B cell (primary cell): ENCODE measurements at places on chromosomes 7 and 10.

DNA sequence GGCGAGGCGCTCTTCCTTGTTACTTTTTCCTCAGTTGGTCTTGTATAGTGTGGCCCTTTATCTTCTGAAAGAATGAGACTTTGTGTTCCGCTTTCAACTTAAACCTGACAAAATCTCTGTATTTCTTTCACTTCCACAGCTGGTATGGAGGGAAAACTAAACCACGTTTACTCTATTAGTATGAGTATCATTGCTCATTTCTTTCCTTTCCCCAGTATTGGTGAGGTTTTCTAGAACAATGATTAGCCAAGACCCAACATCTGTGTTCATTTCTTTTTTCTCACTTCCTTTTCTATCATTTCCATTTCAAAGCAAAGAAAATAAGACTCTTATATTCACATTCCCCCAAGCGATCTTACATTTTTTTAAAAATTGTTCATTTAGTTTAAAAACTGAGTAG, 165.3 kb downstream of the PAXIP1 start:
- no peak for DNase-seq

GRCh38 chr7:44145479-44145968, 4.4 kb upstream of the MYL7 start:
- peak; percentile 62 for DNase-seq

- DNase-seq, result peak; percentile 32
Observed at GRCh38 chr7:1241603-1242255, 9.1 kb downstream of the UNCX start.

- no peak for DNase-seq
Observed at GRCh38 chr10:127119936-127120335, 76.5 kb downstream of the INSYN2A start.

DNA sequence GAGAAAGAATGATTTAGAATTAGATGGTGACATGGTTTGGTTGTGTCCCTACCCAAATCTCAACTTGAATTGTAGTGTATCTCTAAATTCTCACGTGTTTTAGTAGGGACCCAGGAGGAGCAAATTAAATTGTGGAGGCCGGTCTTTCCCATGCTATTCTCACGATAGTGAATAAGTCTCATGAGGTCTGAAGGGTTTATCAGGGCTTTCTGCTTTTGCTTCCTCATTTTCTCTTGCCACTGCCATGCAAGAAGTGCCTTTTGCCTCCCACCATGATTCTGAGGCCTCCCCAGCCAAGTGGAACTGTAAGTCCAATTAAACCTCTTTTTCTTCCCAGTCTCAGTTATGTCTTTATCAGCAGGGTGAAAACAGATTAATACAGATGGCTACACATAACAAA, 167.4 kb upstream of the SVIL start:
- DNase-seq, result no peak

- DNase-seq, result no peak
Observed at GRCh38 chr10:96501985-96502384, 11.7 kb downstream of the TLL2 start.

- DNase-seq, result no peak
Observed at GRCh38 chr10:30155401-30155800, 96.0 kb upstream of the JCAD start.

- no peak for DNase-seq
Observed at GRCh38 chr10:132511121-132512051, 26.2 kb upstream of the INPP5A start.

- DNase-seq, result no peak
Observed at GRCh38 chr7:90655566-90655965, 59.4 kb downstream of the CDK14 start.

GRCh38 chr7:50166997-50167965, 74.2 kb upstream of the ZPBP start:
- DNase-seq, result peak; percentile 37

DNA sequence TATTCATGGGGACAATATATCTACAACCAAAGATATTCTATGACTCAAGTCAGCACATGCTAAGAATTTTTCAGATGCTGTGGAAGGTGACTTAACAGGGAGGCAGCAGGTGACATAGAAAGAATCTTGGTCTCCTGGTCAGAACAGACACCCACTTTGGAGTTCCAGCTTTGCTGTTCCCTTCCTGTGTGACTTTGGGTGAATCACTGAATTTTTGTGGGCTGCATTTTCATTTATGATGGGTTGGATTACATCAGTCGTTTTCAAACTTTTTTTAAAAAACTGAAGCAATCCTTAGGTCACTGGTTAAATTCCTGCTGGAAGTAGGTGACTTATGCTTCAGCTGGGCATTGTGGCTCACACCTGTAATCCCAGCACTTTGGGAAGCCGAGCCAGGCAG, 24.9 kb downstream of the RGR start:
- DNase-seq, result no peak

- no peak for DNase-seq
Observed at GRCh38 chr10:114384601-114385000, 19.7 kb downstream of the AFAP1L2 start.

- DNase-seq, result peak; percentile 18
Observed at GRCh38 chr7:21568762-21569161, 25.9 kb downstream of the DNAH11 start.

GRCh38 chr10:4214908-4215307, 429.9 kb upstream of the KLF6 start:
- DNase-seq, result no peak

DNA sequence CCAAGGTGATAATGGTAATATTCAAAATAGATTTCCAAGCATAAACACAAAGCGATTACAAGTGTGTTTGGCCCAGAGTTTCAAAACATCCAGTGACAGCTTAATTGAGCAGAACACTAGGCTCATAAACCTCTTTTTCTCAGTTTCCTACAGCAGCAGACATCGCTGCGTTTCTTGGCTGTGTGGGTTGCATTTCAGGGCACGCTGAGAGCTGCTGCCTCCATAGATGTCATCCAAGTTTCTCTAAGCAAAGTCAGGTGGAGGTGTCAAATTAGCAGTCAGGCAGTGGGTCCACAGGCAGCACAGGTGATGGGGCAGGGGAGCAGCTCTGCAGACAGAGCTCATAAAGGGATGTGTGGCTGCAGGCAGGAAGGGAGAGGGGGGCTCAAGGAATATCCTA, 50.5 kb upstream of the COL13A1 start:
- DNase-seq, result no peak

GRCh38 chr10:566241-566885, 123.1 kb downstream of the DIP2C start:
- no peak for DNase-seq

GRCh38 chr7:104040666-104041065, 51.2 kb upstream of the RELN start:
- DNase-seq, result no peak

GRCh38 chr10:128386231-128386630, 260.0 kb upstream of the MKI67 start:
- no peak for DNase-seq

DNA sequence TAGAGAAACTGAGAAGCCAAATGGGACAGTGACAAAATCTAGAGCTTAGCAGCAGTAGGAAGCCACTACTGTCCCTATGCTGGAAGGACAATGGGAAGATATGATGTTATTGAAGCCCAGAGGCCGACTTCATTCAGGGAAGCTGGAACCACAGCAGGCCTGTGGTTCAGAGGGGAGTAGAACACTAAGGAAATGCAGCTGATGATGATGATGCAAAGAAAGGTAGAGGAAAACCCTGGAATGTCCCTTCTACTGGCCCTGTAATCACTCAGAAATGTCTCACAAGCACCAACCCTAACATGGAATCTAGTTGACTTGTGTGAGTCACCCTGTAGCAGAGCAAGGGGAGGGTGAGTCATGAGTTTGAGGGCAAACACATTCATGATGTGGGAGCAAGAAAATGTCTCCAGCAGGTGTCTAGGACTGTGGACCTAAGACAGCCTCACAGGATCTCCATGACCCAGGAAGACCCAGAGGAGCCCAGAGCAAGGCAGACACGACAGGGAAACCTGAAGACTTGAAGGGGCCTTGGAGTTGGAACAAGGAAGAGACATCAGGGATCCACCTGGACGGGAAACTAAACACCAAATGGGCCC, 37.0 kb upstream of the LRRC17 start:
- no peak for DNase-seq

DNA sequence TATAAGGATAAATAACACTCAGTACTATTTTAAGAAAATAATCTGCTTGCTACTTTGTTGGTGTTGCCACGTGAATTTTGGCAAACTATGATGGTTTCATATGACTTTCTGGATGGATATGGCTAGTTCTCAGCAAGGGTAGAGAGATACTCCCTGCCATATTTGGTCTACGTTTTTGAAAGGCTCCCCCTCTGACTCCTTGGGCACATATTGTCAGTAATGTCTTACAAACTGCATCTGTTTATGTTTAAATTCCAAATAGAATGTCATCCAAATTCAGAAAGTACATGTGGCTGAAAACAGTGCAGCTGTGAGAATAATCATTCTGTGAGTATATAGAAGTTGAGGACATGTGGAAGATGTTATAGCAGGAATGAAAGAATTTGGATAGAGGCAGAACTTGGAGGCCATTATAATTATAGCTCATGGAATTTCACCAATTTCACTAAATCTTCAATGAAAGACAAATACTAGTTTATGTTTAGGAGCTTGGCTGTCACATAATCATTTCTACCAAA, 107.8 kb downstream of the SRI start:
- no peak for DNase-seq

DNA sequence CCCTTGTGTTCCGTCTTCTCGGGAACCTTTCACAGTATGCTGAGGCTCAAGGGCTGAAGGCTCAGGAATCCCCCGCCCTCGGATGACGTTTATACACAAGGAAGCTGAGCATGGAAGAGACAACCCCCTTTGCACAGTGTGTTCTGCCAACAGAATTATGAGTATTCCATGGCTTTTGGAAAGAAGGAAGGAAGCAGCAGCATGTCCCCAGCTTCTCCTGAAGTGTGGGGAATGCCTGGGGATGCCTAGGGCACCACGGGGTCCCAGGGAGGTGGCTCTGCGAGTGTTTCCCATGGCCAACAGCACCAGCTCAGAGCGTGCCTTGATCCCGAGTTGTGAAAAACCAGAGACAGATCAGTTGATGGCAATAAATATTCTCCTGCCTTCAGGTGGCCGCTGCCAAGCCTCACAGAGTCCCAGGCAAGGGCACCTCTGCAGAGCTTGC, 88.8 kb upstream of the DDC start:
- no peak for DNase-seq

DNA sequence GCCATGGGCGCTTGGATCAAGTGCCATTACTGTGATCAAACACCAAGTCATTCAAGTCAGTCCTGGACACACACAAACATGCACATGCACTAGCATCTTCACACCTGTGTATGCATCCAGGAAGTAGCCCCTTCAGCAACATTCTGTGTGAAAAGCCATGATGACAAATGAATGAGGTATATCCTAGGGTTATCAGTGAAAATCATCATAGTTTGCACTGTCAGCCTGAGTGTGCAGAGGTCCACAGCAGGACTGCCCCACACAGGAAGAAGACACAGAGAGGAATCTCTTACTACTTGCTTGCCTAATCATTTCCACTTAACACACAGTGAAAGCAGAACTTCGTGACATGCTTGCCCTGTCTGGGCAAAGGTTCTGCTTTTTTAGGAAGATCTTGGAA, 184.0 kb upstream of the ADO start:
- DNase-seq, result peak; percentile 20

- DNase-seq, result peak; percentile 69
Observed at GRCh38 chr10:71696628-71697326, 22.8 kb downstream of the C10orf105 start.

GRCh38 chr7:110830778-110831177, 260.1 kb upstream of the LRRN3 start:
- DNase-seq, result no peak

GRCh38 chr10:4848356-4849041, 22.5 kb downstream of the AKR1E2 start:
- DNase-seq, result no peak

DNA sequence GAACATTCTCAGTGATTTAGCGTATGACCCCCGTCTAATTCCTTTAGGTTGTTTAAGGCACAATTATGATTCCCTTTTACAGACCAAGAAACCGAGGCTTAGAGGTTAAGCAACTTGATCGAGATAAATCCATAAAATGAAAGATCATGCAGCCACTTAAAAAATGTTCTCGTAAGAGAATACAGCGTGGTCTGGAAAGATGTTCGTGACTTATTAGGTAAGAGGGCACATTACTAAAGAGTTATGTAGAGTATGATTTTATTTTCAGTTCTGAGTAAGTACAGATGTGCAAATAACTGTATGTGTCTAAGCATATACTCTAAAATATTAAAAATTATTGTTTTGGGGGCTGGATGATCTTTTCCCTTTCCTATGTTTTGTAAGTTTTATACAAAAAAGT, 575.1 kb downstream of the PARD3 start:
- DNase-seq, result no peak

DNA sequence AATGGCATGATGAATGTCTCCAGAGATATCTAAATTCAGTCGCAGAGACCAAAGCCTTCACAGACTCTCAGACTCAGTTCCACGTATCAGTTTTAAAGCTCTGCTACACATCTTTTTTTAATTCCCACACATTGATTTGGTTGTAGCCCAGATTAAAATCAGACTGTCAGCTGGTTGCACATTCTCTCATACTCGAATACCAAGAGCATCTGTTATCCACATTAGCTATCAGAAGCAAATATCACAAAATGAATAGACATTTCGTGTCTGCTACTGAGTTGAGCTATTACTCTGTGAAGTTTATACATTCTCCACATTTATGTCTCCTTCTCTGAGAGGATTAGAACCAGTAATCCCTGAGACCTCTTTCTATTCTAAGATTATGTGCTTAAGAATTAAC, 229.2 kb downstream of the GPAM start:
- no peak for DNase-seq

DNA sequence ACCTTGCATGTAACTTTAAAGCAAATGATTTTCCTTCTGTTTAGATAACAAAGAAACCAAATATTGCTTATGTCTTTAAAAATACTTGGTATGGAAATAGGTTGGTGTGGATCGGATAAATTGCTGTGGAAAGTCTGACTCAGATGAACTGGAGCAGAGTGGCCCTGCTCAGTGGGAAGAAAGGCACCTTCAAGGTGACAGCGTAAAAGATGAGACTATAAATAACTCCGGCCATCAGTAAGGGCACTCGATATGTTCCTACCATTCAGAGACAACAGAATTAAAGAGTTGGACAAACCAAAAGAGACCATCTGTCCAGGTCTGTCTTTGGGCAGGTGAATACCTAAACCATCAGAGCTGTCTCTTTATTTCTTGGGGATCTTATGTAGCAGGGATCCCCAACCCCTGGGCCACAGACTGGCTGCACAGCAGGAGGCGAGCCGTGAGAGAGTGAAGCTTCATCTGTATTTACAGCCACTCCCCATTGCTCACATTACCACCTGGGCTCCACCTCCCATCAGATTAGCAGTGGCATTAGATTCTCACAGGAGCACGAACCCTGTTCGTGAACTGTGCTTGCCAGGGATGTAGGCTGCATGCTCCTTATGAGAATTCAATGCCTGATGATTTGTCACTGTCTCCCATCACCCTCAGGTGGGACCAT, 357.1 kb downstream of the PRPF18 start:
- no peak for DNase-seq

- no peak for DNase-seq
Observed at GRCh38 chr10:34104829-34105572, 710.1 kb downstream of the PARD3 start.

GRCh38 chr10:29067161-29067560, 221.7 kb upstream of the LYZL1 start:
- DNase-seq, result no peak

GRCh38 chr10:121765204-121765603, 162.6 kb downstream of the ATE1 start:
- no peak for DNase-seq

- no peak for DNase-seq
Observed at GRCh38 chr7:154640266-154640865, 362.6 kb downstream of the PAXIP1 start.
